ENCODE measurements at places on chromosomes 13 and 19.

- no peak for DNase-seq
These were observed 491.0 kb downstream of the SLITRK5 start for GRCh38 chr13:88162076-88162702.

- no peak for DNase-seq
These were observed 22.2 kb downstream of the SHISA2 start for GRCh38 chr13:26029581-26030136.

DNA sequence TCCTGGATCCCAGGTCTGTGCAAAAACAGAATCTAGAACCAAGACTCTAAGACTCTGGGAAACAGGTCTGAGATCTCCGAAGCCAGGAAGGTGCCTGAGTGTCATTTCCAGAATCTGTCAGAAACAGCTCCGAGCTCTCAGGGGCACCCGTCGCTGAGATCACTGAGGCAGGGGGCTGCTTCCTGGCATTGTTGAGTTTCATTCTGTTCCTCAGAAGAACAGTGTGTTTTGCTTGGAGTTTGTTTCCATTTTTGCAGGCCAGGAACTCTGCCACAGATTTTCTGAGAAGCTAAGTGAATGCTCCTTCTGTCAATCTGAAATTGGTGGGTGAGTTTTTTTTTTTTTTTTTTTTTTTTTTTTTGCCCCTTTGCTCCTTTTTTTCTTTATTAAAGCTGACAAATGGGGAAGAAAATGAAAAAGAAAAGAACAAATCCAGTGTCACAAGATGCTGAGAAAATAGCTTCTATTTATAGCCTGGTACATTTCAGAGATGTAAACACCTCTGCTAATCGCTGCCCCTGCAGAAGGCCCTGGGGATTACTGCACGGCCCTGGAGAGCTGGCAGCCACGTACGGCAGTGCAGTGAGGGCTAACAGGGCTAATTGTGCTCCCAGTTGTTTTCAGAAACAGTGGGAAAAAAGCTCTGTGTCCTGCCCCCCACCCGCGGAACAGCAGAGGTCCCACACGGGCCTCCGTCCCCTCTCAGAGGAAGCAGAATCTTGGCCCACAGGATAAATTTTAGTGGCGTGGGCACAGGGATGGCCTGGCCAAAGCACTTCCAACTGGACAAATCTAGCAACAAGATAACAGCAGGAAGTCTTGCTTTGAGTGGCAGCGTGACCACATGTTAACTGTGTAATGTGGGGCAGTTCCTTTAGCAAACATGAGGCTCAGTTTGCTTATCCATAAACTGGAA, 237.6 kb upstream of the IRS2 start:
- no peak for DNase-seq

GRCh38 chr13:77338329-77338728, 11.4 kb upstream of the MYCBP2 start:
- no peak for DNase-seq

- no peak for DNase-seq
These were observed 8.0 kb downstream of the ABHD13 start for GRCh38 chr13:108226184-108226583.

Measured in right lung (tissue), 10 donors.